Heart right ventricle (tissue), 16 donors: ENCODE measurements at places on chromosomes 5 and 9. TPM values are rescaled to one million over a fixed set of nuclear protein-coding genes. Genes with fewer than 3 reads are reported as not detected.

DNA sequence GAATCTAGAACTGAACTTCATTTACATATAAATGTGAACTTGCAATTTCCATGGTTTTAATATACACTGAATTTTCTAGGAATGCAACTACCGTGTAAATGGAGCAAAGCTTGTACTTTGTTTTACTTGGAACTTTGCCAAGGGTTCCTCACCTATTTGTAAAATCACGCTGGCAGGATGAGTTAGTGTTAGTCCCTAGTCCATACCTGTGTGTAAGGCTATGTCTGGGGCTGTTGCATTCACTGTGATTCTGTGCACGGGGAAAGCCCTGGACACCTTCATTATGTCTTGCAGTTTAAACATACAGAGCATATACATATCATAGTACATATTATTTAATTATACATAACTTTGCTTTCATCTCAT is 119.9 kb downstream of the PAX5 start:
- no peak for DNase-seq

ENHO gene
- total RNA-seq, result not detected

- no peak for DNase-seq
Observed at GRCh38 chr5:116378777-116379121, 195.9 kb downstream of the SEMA6A start.

PCDHB9 gene
- total RNA-seq, result 0.60 TPM

GRCh38 chr9:84903963-84904362 is 234.4 kb downstream of the NTRK2 start:
- no peak for DNase-seq

ALDOB gene
- total RNA-seq, result 0.19 TPM

ARAP3 gene
- total RNA-seq, result 13.6 TPM

CDKN2B gene
- total RNA-seq, result 3.0 TPM

DNA sequence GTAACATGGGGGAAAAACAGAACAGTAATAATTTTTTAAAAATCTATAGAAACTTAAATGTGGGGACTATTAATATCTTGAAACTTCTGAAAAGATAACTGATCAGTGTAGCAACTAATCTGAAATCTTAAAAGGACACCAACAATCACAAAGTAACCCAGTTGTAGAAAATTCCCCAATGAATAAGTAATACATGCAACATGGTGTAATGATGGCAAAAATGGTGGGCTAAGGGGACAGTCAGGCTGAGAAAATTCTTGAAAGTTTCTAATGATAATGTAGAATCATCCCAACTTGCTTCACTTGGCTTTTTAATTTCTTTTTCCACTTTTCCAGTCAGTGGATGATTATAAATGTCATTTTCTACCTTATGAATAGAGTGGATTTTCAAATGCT is 5.4 kb downstream of the NFIL3 start:
- no peak for DNase-seq

DMRT3 gene
- total RNA-seq, result not detected

DNA sequence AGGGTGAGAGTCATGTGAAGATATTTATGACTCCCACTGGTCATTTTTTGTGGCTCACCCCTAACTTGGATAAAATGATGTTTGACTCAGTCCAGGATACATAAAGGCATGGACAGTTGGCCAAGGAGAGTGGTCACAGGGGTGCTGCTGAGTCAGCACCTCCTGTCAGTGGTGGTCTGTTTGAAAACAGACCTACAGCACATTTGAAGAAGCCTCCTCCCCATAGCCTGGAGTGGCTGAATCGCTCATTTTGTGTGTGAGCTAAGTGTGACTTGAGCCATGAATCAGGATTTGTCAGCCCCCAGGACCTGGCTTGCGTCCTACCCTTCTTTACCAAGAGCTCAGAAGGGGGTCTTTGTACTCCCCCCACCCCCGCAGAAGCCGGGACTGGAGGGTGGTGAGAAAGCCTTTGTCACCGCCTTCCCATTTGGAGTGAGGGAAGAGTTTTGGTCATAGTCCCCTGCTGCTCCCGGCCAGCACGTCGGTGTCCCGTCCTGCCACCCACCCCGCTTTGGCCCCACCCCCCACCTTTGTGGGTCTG is 35.6 kb downstream of the TRIO start:
- no peak for DNase-seq
